ENCODE measurements at places on chromosomes 2 and 18.

DNA sequence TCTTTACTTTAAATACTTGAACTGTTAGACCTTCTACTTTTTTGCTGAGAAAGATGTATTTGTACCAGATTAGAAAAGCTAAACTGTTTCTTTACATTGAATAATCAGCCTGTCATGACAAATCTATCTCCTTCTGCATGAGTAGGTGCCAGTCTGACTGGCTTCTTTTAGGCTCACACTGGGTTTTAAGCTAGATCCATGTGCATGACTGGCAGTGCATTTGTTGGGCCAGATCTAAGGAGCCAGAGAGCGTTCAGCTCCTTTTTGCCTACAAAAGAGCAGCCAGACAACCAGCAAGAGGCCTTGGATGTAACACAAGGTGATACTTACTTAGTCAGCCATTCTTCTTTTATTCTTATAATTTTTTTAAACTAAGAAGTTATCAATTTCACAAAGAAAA lies 82.0 kb upstream of the OTX1 start:
- no peak for DNase-seq

- no peak for DNase-seq
Observed at GRCh38 chr18:21040466-21040865, 71.1 kb downstream of the ROCK1 start.

GRCh38 chr18:68436485-68436884 lies 278.4 kb downstream of the TMX3 start:
- DNase-seq, result no peak

GRCh38 chr18:63736876-63737275 lies 34.1 kb downstream of the SERPINB11 start:
- no peak for DNase-seq

GRCh38 chr18:55862693-55863390 lies 274.9 kb upstream of the TCF4 start:
- no peak for DNase-seq

DNA sequence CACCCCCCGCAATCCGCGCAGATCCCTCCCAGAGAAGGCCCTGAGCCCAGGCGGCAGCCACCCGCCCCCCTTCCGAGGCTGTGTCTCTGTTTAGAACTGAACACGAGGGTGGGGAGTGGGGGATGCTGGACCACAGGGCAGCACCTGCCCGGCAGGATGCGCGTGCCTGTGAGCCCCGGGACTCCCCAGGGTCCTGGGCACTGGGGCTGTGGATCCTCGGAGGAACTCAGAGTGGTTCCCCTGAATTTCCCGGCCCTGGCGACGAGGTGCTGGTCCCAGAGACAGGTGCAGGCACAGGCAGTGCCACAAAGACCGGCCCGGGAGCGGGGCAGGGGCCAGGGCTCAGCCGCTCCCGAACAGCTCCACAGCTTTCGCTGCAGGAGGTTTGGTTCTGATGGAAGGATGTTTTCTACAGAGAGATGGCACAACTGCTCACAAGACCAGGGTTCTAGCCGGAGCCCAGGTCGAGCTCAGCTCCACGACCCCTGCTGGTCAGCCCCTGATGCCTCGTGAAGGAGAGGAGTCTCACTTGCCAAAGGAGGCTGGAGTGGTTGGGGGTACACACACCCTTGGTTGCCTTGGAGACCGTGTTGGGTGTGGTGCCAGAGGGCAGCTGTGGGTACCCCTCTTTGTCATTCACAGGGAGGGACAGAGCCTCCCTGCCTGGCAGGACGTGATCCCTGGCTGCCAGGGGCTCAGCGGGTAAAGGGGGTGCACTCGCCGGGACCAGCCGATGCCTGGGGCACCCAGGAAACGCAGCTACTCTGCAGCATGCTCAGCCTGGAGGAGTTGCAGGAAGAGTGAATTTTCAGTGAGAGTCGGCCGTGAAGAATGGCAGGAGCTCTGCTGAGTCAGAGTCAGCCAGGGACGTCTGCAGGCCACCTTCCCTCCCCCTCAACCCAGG lies 4.4 kb upstream of the NEU4 start:
- DNase-seq, result no peak

DNA sequence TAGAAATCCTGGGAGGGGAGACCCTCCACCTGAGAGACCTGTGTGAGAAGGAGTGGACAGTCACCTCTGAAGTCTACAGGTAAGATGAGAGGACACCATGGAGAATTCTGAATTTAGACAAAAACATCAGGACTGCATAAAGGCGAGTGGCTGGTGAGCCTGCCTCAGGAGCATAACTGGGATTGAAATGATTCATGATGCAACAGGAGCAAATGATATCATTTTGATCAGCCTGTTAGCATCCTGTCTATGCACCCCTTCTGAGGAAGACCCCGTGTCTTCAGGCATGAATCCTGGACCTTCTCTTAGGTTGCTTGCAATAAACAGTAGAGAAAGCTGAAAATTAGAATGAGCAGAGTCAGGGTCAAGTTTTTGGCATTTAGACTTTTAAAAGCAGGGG lies 245.8 kb downstream of the ETAA1 start:
- DNase-seq, result no peak

DNA sequence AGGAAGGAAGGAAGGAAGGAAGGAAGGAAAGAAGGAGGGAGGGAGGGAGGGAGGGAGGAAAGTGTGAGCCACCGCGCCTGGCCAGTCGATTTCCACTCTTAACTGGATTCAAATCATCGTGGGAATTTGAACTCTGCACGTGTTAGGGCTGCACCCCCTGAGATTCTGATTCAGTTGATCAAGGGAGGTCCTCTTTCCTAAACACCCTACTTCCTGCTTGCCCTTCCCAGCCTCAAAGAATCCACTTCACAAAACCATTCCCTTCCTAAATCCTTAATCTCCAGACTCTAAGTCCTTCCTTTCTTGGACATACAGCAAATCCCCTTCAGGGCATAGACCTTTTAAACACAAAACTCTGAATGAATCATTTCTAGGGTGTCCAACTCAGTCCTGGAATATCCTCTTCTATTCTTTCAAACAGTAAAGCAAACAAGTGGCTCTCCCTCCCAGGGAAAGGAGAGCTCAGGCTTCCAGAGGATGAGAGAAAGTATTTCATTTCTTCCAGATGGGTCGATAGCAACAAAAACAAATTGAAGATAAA lies 68.2 kb upstream of the MBOAT2 start:
- DNase-seq, result no peak

DNA sequence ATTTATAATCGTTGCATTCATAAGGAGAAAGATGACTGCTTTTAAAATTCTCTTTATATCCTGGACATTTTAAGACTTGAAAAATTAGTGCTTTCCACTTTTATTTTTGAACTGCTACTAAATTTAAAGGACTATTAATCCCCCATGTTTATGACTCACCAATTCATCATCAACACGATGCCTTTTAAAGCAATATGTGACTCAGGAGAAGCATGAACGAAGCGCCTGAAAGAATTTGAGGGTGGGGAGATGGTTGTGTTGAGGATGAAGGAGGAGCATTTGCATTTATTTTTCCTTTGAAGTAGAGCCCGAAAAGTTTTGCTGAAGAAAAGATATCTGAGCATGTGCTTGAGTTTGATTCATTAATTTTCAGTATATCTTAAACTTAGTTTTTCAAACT lies 192.2 kb upstream of the LRRTM1 start:
- DNase-seq, result no peak

DNA sequence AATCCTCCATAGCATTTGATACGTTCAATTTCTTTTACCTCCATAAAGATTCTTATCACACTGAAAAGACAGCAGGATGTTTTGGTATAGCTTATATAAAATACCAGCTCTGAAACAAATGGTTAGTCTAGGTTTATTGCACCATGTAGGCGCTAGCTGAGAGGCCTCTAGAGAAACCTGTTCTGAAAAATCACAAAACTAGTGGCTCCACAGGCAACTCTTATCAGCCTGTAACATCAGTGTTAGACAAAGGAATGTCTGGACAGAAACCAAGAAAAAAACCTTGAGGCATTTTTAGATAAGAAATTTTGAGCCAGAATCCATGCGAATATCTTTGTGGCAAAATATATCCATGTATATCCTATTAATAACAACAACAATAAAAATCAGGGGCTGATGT lies 440.4 kb upstream of the MAP2 start:
- no peak for DNase-seq

DNA sequence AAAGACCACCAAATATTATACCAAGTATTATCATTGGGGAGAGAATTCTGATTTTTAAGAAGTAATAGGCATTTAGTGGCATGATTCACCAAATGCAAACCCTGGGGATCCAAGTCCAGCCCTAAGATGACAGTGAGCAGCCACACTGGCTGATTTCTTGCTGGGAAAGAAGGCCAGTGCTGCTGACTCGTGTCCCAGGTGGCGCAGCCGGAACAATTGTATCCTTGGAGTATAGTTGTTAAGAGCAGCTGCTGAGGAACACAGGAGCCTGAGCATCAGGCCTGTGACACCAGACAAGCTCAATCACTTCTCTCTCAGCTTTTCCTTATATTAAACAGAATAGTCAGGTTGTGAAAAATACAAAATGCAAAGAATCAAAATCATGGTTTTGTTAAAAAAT lies 48.4 kb downstream of the LRP1B start:
- DNase-seq, result no peak

DNA sequence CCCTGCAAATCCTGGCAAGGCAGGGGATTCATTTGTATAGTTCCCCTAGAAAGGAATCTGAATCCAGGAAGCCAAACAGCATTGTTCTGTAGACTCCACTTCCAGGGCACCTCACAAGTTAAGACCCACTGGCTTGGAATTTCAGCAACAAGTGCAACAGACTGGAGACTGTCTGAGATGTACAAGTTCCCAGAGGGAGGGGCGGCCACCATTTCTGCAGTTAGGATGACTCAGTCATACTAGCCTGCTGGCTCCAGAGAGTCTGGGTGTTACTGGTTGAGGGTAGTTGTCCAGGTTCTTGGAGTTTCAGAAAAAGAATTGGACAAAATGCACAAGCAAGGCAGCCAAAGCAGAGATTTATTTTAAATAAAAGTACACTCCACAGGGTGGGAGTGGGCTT lies 384.2 kb downstream of the DSC3 start:
- no peak for DNase-seq

- no peak for DNase-seq
Observed at GRCh38 chr2:86826951-86827350, 34.7 kb downstream of the CD8B start.

DNA sequence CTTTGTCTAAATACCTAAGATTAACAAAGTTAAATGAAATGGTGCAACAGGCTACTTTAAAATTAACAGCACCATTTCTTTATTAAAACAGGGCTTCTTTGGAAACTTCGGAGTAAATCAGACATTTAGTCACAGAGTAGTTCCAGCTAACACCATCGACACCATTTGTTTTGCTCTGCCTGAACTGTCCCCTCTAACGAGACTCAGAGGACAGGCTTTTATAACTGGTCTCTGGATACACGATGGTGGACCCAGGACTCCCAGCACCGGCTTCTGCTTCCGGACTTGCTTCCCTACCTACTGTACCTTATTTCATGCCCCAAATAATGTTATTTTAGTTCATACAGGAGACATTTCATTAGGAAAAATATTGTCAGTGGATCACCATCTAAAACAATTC lies 252.1 kb downstream of the XIRP2 start:
- no peak for DNase-seq

GRCh38 chr2:146080925-146081324 lies 1561.0 kb upstream of the ZEB2 start:
- no peak for DNase-seq

DNA sequence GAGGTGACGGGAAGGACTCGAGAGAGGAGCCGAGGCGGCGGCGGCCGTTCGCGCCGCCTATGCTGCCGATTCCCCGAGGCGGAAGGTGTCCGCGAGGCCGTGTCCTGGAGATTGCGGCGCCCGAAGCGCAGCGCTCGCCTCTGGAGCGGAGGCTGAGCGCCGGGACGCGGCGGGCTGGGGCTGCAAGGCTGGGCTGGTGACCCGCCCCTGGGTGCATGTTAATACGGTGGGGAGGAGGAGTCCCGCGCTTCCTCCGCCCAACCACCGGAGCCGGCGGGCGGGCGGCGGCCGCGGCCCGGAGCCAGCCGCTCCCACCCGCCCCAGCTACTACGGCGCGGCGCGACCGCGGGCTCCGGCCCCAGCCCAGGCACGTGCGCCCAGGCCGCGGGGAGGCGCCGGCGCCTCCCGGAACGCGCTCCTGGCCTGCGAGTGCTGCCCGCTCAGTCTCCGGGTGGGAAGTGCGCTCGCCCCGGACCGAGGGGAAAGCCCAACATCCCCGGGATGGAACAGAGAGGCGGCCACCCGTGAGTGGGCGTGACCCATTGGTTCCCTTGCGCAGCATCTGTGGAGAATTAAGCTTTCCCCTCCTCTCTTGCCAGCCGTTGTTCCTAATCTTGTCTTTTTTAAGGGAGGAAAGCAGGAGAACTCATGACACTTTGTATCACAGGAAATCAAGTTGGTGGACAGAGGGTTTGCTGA lies at the start of gene DLGAP1:
Gene DLGAP1 (minus strand): TSS at position 195 of the 699 bp plus-strand sequence.
- no peak for DNase-seq

- DNase-seq, result no peak
Observed at GRCh38 chr2:152097290-152097800, 1.5 kb downstream of the CACNB4 start.

DNA sequence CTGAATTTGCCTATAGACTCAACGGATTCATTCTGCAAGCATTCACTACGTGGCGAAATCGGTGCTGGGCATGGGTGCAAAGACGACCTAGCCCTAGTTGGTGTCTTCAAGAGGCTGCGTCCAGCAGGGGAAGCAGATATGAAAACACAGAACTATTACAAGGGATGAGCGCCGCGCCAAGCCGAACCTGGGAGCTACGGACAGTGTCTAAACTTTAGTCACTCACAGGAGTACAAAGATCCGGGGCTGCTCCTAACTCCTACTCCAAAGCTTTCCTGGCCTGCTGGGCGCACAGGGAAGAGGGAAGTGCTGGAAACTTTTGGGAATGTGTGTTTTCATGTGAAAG lies 732 bp upstream of the ANXA4 start:
- no peak for DNase-seq

DNA sequence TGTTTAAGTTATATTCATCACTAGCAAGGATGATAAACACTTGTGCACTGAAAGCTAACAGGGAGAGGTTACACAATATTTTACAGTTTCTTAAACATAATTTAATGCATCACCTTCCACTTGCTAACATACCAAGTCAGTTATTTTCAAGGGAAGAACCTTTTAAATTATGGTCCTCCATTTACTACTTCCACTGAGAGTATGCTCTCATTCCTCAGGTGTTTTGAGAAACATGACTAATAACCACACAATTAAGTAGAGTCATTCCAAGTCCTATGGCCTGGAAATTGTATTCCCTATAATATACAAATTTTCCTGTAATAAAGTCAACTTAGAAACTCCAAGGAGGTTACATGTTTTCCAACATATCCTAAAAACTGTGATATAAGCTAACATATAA lies 152.3 kb upstream of the STON1 start:
- DNase-seq, result no peak

GRCh38 chr2:129237966-129238725 lies 741.3 kb upstream of the RAB6C start:
- DNase-seq, result no peak

GRCh38 chr18:13801260-13801601 lies 22.7 kb upstream of the MC5R start:
- DNase-seq, result no peak

- no peak for DNase-seq
Observed at GRCh38 chr2:145551686-145552085, 1031.8 kb upstream of the ZEB2 start.
